ENCODE measurements at places on chromosomes 4 and X. TPM values are rescaled to one million over a fixed set of nuclear protein-coding genes. Genes with fewer than 3 reads are reported as not detected.

HSFX3 gene
- total RNA-seq = 1.0 TPM

GAB1 gene
- total RNA-seq = 31.7 TPM

- DNase-seq = no peak
These were observed 55.0 kb upstream of the SCML1 start for GRCh38 chrX:17682259-17682658.

- no peak for DNase-seq
These were observed 31.0 kb upstream of the PRPS1 start for GRCh38 chrX:107597264-107597663.

DNA sequence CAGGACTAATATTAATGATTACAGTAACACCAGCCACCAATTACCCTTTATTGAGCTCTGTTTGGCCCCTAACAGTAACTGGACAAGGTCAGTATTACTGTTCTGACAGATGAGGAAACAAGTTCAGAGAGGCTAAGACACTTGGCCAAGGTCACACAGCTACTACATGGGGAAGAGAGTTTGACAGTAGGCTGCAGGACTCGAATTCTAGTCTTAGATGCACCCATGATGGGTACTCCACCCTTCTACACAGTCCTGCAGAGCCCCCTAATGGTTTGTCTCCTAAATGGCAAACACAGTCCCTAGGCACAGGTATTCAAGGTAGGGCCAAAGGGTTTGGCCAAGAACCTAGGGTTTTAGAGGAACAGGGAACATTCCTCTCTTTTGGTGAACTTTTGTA lies 93.9 kb downstream of the NSUN7 start:
- DNase-seq = no peak

GRCh38 chrX:122188751-122189150 lies 995.3 kb upstream of the GRIA3 start:
- DNase-seq = no peak

LIAS gene
- total RNA-seq = 22.2 TPM

BEX1 gene
- 0.49 TPM for total RNA-seq

All from muscle of leg (tissue), 16 donors.